ENCODE measurements at places on chromosomes 5 and 9. TPM values are rescaled to one million over a fixed set of nuclear protein-coding genes. Genes with fewer than 3 reads are reported as not detected.

- no peak for DNase-seq
Measured at GRCh38 chr5:67476531-67476930, 279.9 kb upstream of the CD180 start.

- DNase-seq = peak; percentile 79
Measured at GRCh38 chr5:179827680-179828079, 7.0 kb downstream of the SQSTM1 start.

DNA sequence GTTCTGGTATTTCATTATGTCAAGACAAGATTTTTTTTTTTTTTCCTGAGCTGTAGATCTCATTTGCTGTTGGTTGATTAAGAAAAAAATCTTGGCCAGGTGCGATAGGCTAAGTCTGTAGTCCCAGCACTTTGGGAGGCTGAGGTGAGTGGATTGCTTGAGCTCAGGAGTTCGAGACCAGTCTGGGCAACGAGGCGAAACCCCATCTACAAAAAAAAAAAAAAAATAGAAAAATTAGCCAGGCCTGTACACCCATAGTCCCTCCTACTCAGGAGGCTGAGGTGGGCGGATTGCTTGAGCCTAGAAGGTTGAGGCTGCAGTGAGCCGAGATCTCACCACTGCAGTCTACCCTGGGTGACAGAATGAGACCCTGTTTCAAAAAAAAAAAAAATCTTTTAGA, 12.2 kb downstream of the CDC42SE2 start:
- no peak for DNase-seq

- no peak for DNase-seq
Measured at GRCh38 chr9:4842734-4843133, 50.0 kb downstream of the RCL1 start.

GRCh38 chr5:92581249-92581648, 999.8 kb downstream of the NR2F1-AS1 start:
- no peak for DNase-seq

GRCh38 chr5:2179861-2180260, 297.1 kb upstream of the IRX4 start:
- DNase-seq = no peak

GRCh38 chr5:41878643-41879478, 8.6 kb upstream of the OXCT1 start:
- DNase-seq = no peak

GRCh38 chr5:33079548-33079947, 361.2 kb upstream of the TARS1 start:
- no peak for DNase-seq

DNA sequence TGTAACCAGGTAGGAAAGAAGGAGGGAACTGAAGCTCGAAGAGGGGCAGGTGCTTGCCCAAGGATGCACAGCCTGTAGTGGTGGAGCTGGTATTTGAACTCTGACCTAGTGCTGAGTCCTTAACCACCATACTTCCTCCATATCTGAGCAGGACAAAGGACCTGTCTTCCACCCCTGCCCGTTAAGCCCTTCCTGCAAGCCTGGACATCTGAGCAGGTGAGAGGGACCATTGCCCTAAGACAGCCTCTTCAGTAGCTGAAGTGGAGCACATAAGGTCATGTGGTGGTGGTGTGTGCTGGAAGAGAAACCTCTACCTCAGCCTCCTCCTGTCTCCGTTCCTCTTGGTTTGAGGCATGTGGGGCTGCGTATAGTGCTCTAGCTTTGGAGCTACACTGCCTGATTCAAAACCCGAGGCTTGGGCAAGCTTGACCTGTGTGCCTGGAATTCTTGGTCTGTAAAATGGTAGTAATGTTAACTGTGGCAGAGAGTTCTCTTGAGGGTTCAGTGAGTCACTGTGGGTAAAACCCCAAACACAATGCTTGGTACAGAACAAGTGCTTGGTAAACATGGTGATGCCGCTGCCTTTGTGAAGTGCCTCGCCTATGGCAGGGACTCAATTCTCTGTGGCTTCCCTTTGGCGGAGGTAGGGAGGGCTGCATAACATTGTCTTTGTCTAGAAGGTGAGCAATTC, 7.4 kb downstream of the GALNT10 start:
- no peak for DNase-seq

GRCh38 chr9:138033950-138034349, 156.4 kb downstream of the CACNA1B start:
- DNase-seq = no peak

GRCh38 chr5:67115246-67115645, 81.4 kb downstream of the CD180 start:
- no peak for DNase-seq

- DNase-seq = no peak
Measured at GRCh38 chr9:12643686-12644085, 49.5 kb upstream of the TYRP1 start.

ZBTB26 gene
- 9.2 TPM for total RNA-seq

PITX1 gene
- total RNA-seq = 3.7 TPM

CDX1 gene
- 540 TPM for total RNA-seq

PCDHB10 gene
- total RNA-seq = 0.79 TPM

PTBP3 gene
- 96.9 TPM for total RNA-seq
